Right kidney (tissue), 9 donors: ENCODE measurements at places on chromosomes 13 and 19.

GRCh38 chr13:97388373-97388772 lies 45.6 kb upstream of the RAP2A start:
- no peak for DNase-seq

GRCh38 chr19:31127134-31127967 lies 221.9 kb downstream of the TSHZ3 start:
- no peak for DNase-seq

DNA sequence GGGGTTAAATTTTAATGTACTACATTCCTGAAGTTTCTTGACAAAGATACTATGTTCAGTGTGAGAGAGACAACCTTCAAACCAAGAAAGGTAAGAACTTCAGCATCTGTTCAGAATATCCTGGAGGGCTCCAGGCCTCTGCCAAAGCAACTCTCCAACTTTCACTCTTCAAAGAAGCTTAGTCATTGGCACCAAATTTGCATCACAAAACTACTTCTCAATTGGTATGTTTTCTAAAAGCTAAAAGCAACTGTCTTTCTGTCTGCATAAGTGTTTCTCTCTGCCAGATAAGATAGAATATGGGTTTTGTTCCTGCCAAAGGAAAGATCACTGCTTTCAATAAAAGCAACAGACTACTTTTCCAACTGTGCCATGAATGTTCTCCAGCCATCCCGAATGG lies 187.4 kb downstream of the SUCLA2 start:
- no peak for DNase-seq

DNA sequence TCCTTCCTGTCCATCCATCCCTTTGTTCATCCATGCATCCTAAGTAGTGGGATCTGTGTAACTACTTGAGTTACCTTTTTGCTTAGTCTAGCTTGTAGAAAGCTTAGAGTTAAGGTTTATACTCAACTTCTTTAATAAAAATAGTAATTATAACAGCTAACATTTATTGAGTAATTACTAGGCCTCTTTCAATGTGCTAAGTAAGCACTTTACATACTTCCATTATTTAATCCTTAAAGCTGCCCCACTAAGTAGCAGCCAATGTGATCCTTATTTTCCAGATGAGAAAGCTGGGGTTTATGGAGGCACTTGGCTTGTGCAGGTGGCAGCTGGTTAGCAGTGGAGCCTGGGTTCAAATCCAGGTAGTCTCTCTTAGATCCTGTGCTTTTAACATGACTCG lies 182.9 kb downstream of the FGF9 start:
- DNase-seq, result no peak

DNA sequence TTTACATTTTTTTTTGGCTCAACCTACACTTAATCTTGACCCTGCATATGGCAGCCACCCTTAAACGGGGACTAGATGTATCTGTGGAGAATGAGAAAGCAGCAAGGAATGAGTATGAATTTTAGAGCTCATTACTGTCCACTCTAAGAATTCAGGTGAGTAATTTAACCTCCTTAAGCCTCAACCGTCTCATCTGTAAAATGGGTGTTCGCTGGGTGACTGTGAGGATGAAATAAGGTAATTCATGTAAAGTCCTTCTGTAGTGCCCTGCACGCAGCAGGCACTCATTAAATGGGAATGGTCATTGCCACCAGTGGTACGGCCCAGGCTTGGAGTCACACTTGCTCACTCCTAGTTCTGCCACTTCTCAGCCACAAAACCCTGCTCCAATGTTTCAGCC lies 135.3 kb downstream of the CACNA1A start:
- DNase-seq, result no peak

- no peak for DNase-seq
Observed at GRCh38 chr19:55581823-55582223, 1.2 kb upstream of the ZNF579 start.

- no peak for DNase-seq
Observed at GRCh38 chr13:109989686-109990085, 203.3 kb upstream of the IRS2 start.

- no peak for DNase-seq
Observed at GRCh38 chr13:110453797-110454196, 107.7 kb downstream of the RAB20 start.

DNA sequence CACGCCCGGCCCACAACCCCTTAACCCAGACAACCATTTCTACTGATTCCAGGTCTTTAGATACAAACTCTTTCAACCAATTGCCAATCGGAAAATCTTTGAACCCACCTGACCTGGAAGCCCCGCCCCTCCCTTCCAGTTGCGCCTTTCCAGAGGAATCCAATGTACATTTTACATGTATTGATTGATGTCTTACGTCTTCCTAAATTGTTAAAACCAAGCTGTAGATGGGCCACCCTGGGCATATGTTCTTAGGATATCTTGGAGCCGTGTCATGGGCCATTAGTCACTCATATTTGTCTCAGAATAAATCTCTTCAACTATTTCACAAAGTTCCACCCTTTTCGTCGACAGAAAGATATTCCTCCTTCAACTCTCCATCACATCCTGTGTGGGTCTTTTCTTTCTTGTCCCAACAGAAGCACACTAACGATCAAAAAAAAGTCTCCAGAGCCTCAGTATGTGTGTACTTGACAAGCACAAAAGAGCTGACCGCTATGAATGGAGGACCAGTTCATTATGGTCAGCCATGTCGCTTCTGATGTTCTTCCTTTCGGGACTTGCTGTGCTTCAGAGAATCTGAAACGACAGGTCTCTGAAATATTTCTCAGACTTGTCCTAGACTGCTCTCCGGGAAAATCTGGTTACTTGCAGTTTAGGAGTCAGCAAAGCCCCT lies 601 bp upstream of the ZNF749 start:
- DNase-seq, result peak; percentile 2

DNA sequence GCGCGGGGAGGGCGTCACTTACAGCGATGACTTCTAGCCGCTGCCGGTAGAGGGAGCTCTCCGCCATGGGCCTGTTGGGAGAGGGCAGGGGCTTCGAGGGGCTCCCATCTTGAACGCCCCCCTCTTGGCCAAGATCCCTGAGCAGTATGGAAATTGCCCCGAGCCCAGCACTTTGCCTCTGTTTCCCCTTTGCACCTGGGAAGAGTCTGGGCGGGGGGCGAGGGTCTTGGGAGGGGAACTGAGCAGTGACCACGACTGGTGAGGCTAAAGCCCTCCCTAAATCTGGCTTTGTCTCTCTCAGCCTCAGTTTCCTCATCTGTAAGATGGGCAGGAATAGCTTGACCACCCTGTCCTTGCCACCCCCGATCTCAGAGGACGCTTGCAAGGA lies 2.8 kb downstream of the PALM3 start:
- no peak for DNase-seq

GRCh38 chr13:50130123-50130946 lies 115.1 kb downstream of the KCNRG start:
- peak; percentile 84 for DNase-seq

GRCh38 chr13:103694033-103694432 lies 627.8 kb upstream of the SLC10A2 start:
- DNase-seq, result no peak

DNA sequence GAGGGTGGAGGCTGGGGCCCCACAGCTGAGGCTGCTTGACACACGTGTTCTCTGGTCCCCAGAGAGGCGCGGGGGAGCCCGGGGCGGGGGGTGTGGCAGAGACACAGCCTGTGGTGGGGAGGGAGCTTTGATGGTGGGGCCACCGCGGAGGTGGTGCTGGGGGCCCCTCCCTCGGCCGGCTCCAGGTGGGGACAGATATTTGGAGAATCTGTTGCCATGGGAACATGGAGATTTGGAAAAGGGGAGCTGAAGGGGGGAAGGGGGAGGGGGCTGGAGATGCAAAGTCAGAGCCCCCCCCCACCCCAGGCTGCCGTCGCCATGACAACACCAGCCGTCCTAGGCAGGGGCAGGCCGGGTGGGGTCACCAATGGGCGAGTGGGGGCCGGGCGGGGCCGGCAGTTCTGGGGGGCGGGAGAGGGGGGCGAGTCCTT lies 1.2 kb downstream of the PRKCG start:
- DNase-seq, result no peak
